ENCODE measurements at places on chromosomes 2 and 18.

GRCh38 chr2:11677136-11678055 lies 7.4 kb upstream of the NTSR2 start:
- no peak for DNase-seq

DNA sequence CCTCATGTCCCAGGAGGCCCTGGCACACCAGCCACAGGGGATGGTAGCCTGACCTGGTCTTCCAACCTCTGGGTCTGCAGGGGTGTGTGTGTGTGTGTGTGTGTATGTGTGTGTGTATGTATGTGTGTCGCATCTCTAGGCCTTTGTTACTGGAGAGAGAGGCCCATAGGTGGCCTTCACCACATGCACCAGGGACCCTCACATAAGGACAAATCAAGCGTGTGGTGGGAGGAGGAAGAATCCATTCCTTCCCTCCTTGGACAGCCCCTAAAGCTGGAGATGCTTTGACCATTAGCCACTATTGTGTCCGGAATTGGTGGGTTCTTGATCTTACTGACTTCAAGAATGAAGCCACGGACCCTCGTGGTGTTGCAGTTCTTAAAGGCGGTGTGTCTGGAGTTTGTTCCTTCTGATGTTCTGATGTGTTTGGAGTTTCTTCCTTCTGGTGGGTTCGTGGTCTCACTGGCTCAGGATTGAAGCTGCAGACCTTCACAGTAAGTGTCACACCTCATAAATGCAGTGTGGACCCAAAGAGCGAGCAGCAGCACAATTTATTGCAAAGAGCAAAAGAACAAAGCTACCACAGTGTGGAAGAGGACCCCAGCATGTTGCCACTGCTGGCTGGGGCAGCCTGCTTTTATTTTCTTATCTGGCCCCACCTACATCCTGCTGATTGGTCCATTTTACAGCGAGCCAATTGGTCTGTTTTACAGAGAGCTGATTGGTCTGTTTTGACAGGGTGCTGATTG lies 104.1 kb downstream of the DDX1 start:
- DNase-seq: no peak

GRCh38 chr2:170744248-170745002 lies 25.8 kb upstream of the ERICH2 start:
- no peak for DNase-seq

DNA sequence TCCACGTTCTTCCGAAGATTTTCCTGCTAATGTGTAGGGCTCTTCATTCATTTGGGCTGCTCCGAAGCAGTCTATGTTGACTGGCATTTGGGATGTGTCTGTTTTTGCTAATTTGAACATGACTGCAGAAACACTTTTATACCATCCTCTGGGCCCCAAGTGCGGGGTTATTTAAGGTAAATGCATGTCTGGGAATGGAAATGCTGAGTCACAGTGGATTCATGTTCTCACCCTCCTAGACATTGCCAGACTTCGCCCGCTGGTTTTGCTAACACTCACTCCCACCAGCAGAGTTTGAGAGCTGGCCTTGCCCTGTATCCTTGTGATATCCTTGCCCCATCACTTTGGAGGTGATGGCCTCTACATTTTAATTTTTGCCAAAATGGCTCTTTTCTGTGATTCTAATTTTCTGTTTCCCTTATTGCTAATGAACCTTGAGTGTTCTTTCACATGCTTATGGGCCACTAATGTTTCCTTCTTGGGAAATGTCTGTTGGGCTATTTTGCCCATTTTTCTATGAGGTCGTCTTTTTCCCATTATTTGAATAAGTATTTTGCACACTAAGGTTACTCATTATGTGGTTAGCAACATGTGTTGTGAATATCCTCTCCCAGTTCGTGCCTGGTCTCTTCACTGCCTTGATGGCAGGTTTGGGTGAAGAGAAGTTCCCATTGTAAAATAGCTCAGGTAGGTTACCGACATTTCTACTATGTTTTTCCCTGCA lies 204.1 kb downstream of the GLI2 start:
- DNase-seq: no peak

DNA sequence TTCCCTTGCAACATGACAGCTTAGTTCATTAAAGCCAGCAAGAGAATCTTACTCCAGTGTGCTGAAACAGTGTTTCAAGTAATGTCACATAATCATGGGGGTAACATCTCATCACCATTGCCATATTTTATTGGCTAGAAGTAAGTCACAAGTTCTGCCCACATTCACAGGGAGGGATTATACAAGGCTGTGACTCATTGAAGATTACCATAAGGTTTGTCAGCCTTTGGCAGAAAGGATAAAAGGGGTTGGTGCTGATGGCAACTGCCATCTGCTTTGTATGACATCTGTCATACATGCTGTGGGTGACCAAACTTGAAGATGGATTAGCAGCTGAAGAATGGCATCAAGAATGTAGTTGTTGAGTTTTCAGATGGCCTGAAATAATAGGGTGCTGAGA lies 61.2 kb downstream of the KCNE4 start:
- DNase-seq: no peak

- no peak for DNase-seq
These were observed 312.2 kb upstream of the EPAS1 start for GRCh38 chr2:45984896-45985473.

GRCh38 chr2:72765997-72766609 lies 59.7 kb downstream of the EXOC6B start:
- DNase-seq: no peak

- no peak for DNase-seq
These were observed 70.6 kb upstream of the ASAP2 start for GRCh38 chr2:9135822-9136558.

Data from MM.1S (cell line).